ENCODE measurements at places on chromosomes 11 and 22. TPM values are rescaled to one million over a fixed set of nuclear protein-coding genes. Genes with fewer than 3 reads are reported as not detected.

Gene MIAT
- 0.32 TPM for total RNA-seq

Gene UBASH3B
- total RNA-seq: 8.8 TPM

Gene OR51F1
- not detected for total RNA-seq

Gene TPCN2
- total RNA-seq: 3.6 TPM

DNA sequence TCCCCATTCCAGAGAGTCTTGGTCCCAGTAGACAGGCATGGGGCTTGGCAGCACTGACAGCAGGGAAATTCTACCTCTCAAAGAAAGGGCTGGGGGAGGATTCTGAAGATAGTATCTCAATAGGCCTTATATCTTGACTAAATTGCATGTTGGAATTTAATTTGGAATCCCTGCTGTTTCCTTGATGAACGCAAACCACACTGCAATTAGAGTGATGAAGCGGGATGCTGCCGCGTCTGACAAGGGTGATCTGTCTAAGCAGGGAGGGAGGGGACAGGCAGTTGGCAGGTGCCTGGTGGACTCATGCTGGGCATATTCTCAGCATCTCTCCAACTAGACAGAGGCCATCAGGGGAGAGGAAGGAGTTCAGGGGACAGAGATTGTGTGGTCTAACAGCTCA is 48.4 kb downstream of the COMMD9 start:
- DNase-seq: no peak

Measured in psoas muscle (tissue), 8 donors.